ENCODE measurements at places on chromosomes 7 and 10.

DNA sequence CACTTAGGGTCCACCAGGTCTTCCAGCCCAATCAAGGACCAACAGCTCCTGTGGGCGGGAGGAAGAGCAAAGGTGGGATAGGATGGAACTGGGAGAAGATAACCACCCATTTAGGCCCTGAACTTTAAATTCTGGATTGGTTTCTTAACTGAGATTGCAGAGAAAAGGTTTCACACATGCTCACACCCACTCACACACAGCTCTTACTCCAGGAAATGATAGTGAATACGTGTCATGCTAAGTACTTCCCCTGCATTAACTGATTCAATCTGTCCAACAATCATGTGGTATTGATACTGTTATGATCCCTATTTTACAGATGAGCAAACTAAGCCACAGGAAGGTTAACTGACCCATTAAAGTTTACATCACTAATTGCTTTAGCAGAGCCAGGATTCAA is 4.6 kb upstream of the CYP3A4 start:
- H3K27me3 ChIP-seq, result no peaks in the 10 kb centered on the region
- H3K27ac ChIP-seq, result no peak overlapping the region
- no peak for DNase-seq
- no peaks in the 10 kb centered on the region for H3K4me1 ChIP-seq

DNA sequence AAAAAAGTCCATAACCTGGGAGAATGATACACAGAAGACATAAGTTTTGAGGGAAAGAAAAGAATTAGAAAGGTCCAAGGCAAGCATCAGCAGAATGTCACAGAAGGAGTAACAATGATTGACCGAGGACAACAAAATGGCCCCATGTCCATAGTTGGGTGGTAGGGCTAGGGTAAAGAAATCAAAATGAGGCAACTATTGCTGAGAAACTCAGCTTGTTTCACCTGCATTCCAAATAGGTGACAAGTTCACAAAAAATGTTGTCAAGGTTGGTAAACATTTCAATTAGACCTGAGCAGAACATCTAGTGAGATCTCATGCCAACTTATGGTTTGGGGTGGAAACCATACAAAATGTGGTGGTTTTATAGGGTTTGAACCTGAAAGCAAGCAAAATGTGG is 22.8 kb upstream of the DLX6 start:
- peaks cover 8% of the 10 kb centered on the region for H3K27me3 ChIP-seq
- DNase-seq, result no peak
- H3K4me3 ChIP-seq, result no peak overlapping the region

DNA sequence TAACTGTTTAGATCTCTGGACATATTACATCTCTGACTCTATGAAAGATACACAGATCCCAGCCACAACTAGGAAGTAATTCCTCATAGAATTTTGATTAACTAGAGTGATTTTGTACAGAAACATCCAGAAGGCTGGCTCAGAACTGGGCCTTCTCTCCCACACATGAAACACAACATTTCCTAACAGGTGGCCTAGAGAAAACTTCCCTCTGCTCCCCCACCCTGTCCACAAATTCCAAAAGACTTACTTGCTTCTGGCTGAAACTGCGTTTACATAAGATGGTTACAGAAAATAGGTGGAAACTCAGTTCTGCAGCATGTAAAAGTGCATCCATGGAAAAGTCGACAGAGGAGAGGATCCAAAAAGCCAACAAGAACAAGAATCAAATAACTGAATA is 132.9 kb downstream of the FZD1 start:
- no peaks in the 10 kb centered on the region for H3K36me3 ChIP-seq
- no peak for DNase-seq
- no peak overlapping the region for H3K27ac ChIP-seq
- no peaks in the 10 kb centered on the region for H3K4me1 ChIP-seq
- no peak overlapping the region for H3K4me3 ChIP-seq
- peaks cover 5% of the 10 kb centered on the region for H3K27me3 ChIP-seq

DNA sequence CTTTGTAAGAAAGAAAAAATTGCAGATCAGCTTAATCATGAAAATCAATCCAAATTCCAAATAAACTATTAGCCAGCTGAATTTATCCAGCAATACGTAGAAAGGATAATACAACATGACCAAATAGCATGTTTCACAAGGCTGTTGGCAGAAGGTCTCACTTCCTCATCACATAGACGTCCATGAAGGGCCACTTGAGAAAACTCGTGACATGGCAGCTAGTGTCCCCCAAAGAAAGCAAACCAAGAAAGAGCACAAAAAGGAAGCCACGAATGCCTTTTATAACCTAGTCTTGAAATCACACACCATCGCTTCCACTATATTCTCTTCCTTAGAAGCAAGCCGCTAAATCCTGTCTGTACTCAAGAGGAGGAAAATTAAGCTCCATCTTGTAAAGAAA is 105.6 kb upstream of the NRBF2 start:
- DNase-seq, result no peak
- no peak overlapping the region for H3K4me3 ChIP-seq
- H3K4me1 ChIP-seq, result no peaks in the 10 kb centered on the region
- H3K27ac ChIP-seq, result no peak overlapping the region
- H3K36me3 ChIP-seq, result no peaks in the 10 kb centered on the region

- no peak overlapping the region for H3K27ac ChIP-seq
- DNase-seq, result no peak
Observed at GRCh38 chr7:137471128-137471527, 127.6 kb upstream of the PTN start.

- no peak for DNase-seq
- H3K36me3 ChIP-seq, result no peaks in the 10 kb centered on the region
- H3K4me3 ChIP-seq, result no peak overlapping the region
- H3K27me3 ChIP-seq, result no peaks in the 10 kb centered on the region
- H3K4me1 ChIP-seq, result no peaks in the 10 kb centered on the region
Observed at GRCh38 chr7:104793066-104793465, 220.9 kb upstream of the KMT2E start.

DNA sequence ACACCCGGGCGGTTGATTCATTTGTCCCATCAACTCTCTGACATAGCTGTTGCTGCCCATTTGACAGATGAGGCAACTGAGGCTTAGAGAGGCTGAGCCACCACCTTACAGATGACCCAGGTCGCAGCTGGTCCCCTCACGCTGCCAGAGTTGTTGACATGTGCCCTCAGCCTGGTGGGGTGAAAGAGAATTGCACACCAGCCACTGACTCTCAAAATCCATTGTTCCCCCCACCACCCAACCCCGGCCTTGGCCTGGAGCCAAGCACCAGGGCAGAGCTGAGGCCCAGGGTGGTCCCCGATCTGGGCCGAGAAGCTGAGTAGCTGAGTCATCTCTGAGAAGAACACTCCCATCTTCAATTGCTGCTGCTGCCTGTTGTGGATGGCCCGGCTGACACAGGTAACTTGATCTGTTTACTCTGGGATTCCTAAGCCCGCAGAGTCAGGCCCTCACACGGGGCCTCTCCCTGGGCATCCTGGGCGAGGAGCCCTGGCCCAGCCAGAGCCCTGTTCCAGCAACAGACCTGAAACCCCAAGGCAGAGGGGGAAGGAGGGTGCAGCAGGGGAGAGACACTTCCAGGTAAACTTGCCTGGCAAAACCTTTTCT is 27.5 kb downstream of the PVRIG start:
- peak overlapping the region; percentile 60 for H3K27ac ChIP-seq
- no peaks in the 10 kb centered on the region for H3K4me1 ChIP-seq
- peak; percentile 91 for DNase-seq
- peaks cover 5% of the 10 kb centered on the region for H3K36me3 ChIP-seq
- no peaks in the 10 kb centered on the region for H3K27me3 ChIP-seq

DNA sequence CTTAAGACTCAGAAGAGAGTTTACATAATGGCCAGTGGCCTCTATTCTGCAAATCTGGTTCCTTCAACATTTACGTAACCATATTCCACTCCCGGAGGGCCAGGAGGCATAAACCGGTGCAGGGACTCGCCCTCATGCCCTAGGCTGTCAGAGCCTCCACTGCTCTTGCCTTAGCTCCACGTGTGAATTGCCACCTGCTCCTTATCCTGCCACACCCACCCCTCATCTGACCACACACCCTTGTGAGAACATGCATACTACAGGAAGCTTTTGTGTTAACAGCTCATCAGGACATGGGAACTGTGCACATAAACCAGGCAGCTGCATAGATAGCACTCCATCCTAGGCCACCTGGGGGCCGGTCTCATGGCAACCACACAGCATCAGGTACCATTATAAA is 146.7 kb upstream of the PFKP start:
- no peaks in the 10 kb centered on the region for H3K4me1 ChIP-seq
- H3K4me3 ChIP-seq, result no peak overlapping the region

DNA sequence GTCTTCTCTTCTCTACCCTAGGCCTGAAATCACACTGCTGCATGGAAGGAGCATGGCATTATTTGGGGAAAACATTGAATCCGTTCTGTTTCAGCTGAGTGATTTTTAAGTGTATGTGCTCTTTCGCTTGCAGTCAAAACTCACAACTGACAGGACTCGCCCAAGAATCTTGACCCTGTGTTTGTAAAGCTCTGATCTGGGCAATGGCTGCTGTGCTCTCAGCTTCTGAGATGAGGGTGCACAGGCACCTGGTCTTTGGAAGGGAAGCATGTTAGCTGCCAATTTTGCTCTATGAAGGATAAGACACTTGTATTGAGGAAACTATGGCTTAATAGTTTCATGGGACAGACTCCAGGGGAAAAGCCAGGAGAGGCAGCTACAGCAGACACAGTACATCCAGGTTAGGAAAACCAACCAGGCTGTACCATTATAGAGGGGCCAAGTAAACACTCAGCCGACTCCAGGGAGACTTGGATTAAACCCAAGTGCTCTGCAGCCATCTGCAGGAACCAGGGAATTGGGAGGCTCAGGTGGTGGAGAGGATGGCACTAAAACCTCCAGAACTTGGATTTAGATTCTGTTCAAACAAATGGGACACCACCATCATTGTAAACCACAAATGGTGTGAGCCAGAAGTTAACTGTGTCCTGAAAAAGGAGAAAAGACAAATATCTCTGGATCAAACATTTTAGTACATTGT is 43.3 kb downstream of the LYZL1 start:
- H3K36me3 ChIP-seq, result peaks cover 2% of the 10 kb centered on the region
- H3K4me1 ChIP-seq, result no peaks in the 10 kb centered on the region
- H3K27me3 ChIP-seq, result no peaks in the 10 kb centered on the region
- H3K27ac ChIP-seq, result no peak overlapping the region
- DNase-seq, result no peak

Measured in H9 (cell line).